Activated CD4-positive, CD25-positive, alpha-beta regulatory T cell treated with anti-CD3 and anti-CD28 coated beads, Interleukin-2, amount 50 U/mL, for 16 hours (primary cell): ENCODE measurements at places on chromosomes 16 and 17.

DNA sequence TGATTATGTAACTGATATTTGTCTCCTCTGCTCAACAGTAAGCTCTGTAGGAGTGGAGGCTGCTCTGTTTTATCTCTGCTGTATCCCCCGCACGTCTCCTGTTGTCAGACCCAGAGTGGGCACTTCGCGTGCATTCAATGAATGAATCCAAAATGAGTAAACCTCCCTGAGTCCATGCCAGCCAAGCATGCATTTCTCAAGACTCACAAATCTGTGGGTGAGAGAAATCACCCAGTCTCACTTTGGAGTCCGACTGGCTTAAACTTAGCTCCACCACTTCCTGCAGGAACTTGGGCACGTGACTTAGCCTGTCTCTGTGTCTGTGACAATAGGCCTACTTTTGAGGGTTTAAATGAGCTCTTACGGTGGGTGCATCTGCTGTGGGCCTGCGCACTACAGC lies 3.7 kb downstream of the PNPO start:
- DNase-seq: no peak

- no peak for DNase-seq
Measured at GRCh38 chr17:78343187-78343542, 16.7 kb downstream of the SOCS3 start.

DNA sequence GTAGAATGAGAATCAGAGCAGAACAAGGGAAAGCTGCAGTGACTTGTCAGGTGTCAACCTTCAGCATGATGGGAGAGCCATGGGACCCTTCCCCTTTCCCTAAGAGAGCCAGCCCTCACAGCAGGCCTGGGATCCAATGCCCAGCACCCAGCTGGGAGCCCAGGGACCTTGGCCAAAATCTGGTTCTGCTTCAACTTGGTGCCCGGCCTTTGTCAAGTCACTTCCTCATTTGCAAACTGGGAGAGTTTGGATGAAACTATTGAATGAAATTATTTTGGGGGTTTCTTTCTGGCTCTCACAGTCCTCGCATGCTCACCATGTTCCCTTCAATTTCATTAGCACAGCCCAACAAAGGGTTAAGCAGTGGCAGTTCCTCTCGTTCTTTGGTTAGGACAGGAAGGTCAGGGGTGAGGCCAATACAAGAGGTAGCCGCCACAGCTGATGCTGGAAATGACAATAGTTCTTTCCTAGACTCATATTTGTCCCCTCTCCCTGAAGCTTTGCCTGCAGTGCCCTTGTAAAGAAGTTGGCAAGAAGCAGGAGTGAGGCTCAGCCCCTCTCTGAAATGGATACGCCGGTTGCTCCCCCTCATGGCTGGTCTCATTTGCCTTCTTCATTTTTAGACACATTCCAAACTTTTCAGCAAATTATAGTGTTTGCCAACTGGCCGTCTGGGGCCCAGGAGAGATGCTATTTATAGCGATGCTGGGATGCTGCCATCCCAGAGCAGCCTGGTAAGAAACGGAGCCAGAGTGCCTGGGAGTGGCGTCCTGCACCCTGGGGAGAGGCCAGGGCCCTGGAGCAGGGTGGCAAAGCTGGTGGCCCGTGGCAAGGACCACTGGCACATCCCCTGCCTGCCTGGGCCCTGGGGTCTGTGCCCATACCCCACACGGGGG lies 34.5 kb upstream of the MEOX1 start:
- no peak for DNase-seq

- no peak for DNase-seq
Measured at GRCh38 chr17:79413611-79414010, 197.2 kb downstream of the RBFOX3 start.

DNA sequence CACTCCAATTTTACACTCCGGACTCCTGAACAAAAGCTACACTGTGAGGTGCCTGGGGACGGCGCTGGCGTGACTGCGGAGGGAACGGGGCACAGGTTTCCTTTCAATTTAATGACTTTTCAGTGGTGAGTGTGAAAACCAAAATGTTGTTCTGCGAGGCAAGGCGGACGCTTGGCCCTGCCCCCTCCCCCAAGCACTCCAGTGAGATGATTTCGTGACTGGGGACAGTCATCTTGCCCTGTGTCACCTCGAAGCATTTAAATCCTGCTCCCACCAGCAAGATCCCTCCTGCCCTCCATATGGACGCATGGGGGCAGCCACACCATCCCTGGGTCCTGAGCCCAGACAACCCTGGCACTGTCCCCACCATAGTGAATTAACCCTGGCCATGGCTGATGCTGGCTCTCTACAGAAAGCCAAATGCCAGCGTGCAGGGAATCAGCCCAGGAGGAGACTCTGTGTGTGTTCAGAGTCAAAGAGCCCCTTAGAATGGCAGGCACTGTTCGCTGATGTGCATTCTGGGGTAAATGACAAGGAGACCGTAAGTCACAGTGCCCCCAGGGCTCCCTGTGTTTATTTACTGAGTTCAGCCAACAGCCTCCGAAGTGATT lies 41.0 kb downstream of the C16orf95 start:
- DNase-seq: no peak

DNA sequence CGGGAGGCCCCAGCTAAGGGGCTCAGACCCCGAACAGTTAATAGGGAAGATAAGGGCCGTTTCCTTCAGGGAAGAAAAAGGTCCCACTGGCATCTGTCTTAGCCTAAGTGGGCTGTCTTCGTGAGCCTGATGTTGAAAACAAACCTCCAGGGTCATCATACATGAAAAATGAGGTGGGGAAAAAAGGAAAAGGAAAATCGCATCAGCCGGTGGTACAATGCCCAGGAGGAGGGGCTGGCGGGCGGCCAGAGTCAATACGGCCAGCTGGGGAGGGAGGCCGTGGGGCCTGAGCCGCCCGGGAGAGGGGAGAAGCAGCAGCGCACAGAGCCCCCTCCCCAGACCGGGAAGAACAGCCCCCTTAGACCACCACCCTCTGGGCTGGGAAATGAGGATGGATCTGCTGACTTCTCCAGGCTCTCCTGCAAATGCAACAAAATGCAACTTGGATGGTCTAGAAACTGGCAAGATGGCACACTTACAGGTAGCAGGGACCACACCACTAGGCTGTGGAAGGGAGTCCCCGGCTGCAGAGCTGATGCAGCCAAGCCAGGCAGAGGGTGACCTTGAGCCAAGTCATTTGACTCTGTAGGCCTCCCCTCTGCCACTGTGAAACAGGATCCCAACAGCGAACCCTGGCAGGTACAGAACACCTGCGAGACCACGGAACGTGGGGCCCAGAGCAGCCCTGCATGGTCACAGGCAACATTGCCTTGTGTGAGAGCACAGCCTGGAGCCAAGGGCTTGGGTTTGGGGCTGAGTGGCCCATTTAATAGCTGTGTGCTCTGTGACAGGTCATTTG lies 448.5 kb downstream of the SOX9 start:
- no peak for DNase-seq

DNA sequence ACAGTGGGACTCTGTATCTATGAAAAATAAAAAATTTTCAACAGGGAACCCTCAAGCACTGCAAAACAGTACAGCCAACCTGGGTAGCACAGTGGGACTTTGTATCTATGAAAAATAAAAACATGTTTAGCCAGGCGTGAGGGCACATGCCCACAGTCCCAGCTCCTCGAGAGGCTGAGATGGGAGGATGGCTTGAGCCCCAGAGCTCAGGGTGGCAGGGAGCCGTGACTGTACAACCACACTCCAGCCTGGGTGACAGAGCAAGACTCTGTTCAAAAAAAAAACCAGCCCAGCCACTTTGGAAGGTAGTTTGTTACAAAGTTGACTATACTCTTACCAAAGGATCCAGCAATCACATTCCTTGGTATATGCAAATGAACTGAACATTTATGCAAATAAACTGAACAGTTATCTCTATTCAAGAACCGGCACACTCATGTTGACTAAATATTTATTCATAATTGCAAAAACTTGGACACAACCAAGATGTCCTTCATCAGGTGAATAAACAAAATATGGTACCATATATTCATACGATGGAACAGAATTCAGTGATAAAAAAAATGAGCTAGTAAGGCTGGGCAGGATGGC lies 5.2 kb downstream of the RPH3AL start:
- no peak for DNase-seq
